ENCODE measurements at places on chromosomes 12 and 14.

GRCh38 chr14:44420226-44420625, 86.9 kb downstream of the FSCB start:
- no peak for DNase-seq

DNA sequence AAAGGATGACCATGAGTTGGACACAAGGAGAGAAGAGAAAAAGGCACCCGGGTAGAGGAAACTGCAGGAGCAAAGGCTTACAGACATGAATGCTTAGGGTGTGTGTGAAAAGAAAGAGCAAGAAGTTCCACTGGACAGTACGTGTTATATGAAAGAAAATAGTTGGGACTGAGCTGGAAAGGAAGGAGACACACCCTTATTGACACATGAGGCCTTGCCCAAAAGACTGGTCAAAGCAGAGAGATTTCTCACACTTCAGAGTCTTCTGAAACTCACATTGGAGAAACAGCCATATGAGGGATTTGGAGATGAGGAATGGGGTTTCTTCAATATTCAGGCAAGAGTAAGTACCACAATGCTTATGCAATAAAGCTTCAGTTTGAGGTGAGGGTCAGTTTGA, 56.0 kb downstream of the TTC9 start:
- no peak for DNase-seq

GRCh38 chr14:80751285-80751684, 190.3 kb downstream of the CEP128 start:
- no peak for DNase-seq

GRCh38 chr14:68518166-68518565, 274.7 kb downstream of the ZFP36L1 start:
- no peak for DNase-seq
